ENCODE measurements at places on chromosomes 2 and 18.

DNA sequence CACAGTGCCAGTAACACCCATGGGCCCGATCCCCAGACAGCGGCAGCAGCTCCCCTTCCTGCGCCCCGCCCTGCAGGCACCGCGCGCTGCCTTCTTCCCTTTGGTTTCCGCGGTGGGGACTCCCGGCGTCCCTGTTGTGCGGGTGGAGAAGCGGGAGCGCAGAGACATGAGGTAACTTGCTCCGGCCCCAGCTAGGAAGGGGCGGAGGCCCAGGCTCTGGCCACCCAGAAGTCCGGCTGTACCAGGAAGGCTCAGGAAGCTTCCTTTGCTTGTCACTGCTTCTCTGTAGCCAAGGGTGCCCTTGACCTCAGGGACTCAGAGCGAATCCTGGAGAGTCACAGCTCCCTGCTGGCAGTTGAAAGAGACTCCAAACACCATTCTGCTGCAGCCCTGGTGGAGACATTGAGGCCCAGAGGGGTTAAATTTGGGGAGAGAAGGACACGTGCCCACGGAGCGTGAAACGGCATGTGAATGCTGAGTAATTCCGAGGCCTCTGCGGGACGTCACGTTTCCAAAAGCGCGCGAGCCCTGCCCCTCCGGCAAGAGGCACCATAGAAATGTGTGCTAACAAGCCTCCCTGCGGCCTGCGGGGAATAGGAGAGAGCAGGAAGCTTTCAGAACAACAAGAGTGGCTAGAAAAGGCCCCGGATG is 6.7 kb upstream of the ADCY3 start:
- DNase-seq: peak; percentile 18

DNA sequence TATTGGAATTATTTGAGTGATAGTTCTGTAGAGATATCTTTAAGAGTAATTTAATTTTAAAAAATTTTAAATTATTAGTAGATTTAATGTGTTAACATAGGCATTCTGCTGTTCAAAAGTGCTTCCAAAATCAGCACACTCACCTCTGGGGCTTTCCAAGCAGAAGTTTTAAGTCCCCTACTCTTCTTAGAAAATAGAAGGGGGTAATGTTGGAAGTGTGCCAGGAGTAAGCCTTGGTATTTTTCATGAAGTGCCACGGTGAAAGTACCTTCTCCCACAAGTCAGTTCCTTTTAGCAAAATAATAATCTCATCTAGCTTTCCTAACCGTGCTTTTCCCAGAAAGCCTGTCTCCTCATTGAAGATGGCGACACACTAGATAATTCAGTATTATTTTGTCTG is 3.9 kb upstream of the TNFRSF11A start:
- DNase-seq: no peak

DNA sequence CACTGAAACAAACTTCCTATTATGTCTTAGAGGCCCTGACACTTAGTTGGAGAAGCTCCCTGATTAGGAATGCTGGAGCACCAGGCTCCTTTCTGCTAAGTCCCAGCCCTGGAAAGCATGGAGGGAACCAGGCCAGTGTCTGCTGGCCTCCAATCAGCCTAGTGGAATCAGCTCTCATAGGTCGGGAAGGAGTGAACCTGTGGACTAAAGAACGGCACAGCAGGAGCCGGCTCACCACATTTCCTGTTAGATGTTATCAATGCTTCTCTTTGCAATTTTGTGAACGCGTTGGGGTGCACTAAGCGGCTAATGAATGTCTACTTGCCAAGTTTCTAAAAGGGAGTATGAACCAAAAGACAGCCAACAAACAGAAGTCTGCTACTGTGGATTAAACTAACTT is 296.6 kb downstream of the NAPG start:
- DNase-seq: no peak

GRCh38 chr2:223523551-223524001 is 78.6 kb downstream of the SCG2 start:
- DNase-seq: no peak

DNA sequence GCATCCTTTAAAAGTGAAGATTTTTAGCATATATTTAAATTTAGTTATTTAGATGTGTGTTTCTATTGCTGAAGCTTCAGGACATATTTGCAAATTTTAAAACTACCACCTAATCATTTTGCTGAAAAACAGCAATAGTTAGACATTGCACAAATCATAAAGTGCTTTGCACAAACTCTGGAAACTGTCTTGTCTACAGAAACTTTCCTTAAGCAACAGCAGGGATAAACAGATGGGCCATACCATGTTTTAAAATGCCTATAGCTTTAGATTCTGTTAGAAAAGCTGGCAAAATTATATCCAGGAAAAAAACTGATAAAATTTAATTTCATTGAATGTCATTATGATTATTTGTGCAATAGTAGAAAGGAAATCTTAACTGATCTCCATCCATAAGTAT is 1313.9 kb upstream of the ACVR2A start:
- no peak for DNase-seq

GRCh38 chr2:21291426-21291825 is 167.7 kb downstream of the TDRD15 start:
- no peak for DNase-seq

DNA sequence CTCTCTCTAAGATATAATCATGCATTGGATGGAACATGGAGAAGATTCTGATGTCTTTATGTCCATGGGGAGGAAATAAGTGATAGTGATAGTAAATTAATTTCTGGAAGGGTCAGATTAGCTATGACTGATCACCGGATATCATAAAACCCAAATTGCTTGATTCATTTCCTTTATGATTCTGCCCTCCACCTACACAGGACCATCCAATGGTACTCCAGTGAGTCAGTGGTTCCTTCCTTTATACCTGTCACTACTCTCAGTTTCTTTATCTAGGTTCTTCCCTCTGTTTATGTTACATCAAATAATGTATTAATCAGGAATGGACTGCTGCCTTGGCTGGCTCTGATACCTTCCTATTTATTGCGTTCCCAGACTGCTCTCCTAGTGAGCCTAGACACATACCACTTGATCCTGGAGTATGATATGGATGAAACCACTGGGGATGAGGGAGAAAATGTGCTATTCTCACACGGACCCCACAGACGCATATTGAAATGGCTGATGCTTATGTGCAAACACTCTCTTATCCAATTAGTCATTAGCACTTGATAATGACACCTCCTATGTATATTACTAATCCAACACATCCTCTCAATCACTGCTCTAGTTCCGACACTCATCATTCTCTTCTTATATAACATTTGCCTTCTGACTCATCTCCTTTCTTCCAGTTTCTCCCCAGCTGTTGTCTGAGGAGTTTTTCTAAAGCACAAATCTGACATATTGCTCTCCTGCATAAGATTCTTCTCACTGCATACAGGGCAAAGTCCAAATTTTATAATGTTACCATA is 315.6 kb downstream of the INSIG2 start:
- DNase-seq: no peak

DNA sequence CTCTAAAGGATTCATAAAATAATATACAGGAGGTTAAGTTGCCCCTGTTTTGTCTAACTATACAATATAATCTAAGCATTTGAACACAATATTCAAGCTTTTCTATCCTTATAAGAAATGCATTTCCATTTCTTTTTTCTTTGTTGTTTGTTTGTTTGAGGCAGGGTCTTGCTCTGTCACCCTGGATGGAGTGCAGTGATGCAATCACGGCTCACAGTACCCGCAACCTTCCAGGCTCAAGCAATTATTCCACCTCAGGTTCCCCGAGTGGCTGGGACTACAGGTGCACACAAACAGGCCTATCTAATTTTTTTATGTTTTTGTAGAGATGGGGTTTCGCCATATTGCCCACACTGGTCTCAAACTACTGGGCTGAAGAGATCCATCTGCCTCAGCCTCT is 307.8 kb downstream of the ZNF804A start:
- no peak for DNase-seq
